Activated T-cell treated with anti-CD3 and anti-CD28 coated beads, Interleukin-2, amount 50 U/mL, for 4 hours (primary cell): ENCODE measurements at places on chromosomes 11 and 22. TPM values are rescaled to one million over a fixed set of nuclear protein-coding genes. Genes with fewer than 3 reads are reported as not detected.

GPR83 gene
- 0.05 TPM for total RNA-seq

- DNase-seq, result no peak
Measured at GRCh38 chr22:40817737-40818136, 1.4 kb downstream of the SLC25A17 start.

DNA sequence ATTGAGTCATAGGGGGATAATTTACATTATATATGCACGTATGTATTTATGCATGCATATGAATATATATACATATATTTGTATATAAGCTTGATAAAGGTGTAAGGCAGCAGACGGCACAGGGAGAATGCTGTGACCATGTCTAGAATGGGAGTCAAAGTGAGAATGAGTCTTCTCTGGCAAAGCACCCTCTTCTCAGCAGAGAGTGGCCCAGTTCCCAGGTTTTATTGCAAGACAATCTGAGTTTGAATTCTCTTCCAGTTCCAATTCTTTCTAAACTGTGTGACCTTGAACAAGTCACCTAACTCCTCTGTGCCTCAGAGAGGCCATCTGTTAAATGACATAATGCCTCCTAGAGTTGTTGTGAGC is 13.8 kb downstream of the EHF start:
- DNase-seq, result no peak

OR51B2 gene
- not detected for total RNA-seq

- DNase-seq, result no peak
Measured at GRCh38 chr11:113553235-113553634, 78.0 kb upstream of the DRD2 start.

OR8D1 gene
- total RNA-seq, result not detected

GRCh38 chr11:119782006-119782738 is 53.2 kb upstream of the NECTIN1 start:
- DNase-seq, result no peak

STK33 gene
- total RNA-seq, result 1.5 TPM

DNA sequence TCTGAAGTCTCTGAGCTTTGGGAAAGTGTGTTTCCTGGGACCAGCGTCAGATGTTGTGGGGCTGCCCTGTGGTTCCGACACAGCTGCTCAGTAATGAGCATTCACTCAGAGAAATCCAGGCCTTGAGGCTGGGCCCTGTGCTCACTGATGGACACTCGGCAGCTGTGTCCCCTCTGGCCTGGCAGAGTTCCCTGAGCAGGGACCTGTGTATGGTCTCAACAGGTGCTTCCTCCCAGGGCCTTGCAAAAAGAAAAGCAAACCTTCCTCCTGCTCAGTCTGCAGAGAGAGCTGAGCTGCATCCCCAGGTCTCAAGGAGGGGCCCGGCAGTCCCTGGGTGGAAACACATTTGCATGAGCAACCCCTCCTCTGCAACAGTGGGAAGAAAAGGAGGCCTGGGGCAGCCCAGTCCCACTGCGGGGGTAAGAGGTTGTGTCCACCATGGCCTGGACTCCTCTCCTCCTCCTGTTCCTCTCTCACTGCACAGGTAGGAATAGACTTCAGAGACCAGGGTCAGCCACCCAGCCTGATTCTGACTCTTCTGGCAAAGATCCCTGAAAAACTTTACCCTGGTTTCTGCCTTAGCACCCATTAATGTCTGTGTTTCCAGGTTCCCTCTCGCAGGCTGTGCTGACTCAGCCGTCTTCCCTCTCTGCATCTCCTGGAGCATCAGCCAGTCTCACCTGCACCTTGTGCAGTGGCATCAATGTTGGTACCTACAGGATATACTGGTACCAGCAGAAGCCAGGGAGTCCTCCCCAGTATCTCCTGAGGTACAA is 131.2 kb downstream of the VPREB1 start:
- no peak for DNase-seq

DNA sequence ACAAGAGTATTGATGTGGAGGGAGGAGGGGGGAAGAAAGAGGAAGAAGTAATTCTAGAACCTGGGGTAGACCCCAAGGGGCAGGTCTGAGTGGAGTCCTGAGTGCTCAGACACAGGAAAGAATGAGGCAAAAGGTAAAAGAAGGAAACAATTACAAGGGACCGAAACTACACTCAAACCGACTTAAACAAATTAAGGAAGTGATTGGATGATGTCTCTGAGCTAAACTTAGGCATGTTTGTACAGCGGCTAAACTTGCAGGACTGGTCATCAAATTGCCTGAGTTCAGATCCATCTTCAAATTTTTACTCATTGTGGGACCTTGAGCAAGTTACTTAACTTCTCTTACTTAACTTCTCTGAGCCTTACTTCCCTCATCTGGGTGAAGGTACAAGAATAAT is 86.3 kb upstream of the LRRC55 start:
- DNase-seq, result no peak

- DNase-seq, result no peak
Measured at GRCh38 chr11:15589070-15589626, 474.4 kb downstream of the INSC start.

ELMOD1 gene
- total RNA-seq, result not detected

MYOD1 gene
- total RNA-seq, result not detected

GRCh38 chr22:35582861-35583670 is 34.1 kb downstream of the MB start:
- DNase-seq, result peak; percentile 43

DNA sequence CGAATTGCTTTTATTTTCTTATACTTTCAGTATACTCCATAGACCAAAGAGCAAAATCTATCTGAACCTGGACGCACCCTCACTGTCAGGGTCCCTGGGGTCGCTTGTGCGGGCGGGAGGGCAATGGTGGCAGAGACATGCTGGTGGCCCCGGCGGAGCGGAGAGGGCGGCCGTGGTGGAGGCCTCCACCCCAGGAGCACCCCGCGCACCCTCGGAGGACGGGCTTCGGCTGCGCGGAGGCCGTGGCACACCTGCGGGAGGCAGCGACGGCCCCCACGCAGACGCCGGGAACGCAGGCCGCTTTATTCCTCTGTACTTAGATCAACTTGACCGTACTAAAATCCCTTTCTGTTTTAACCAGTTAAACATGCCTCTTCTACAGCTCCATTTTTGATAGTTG is 1077.4 kb downstream of the BRD1 start:
- DNase-seq, result no peak

DNA sequence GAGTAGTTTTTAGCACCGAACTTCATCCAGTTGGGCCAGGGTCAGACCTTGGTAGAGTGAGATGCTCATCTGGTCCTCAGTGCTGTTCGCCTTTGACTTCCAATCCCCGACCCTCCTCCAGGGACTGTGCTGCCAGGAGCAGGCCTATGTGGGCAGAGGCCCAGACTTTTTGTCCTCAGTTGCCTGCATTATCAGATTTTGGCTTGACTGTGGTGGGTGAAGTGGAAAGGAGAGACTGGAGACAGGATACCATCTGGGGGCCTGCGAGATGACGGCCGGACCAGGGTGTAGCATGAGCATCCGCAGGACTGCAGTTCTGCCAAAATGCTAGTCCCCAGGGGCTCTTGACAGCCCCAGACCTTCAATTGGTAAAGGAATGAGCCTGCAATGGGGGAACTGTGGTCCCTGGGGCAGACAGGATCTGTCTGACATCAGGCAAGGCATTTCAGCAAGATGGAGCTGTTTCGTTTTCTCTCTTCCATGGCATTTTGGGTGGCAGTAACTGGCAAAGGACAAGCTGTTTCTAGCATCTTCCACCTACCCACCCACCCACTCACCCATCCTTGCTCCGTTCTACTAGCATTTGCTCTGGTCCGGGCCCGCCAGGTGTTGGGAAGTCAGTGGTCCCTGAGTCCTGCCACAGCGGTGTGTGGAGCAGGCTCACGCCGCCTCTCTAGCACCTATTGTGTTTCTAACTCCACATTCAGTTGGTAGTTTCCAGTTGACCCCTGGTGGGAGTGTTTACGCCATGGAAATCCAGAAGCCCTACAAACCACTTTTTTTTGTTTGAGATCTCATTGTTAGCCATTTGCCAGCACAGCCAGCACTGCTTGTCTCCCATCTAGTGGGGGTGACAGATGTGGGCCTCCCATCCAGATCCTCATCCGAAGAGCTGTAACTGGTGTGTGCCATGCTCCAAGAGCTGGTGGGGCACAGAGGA is 53.5 kb downstream of the OTOG start:
- DNase-seq, result no peak

DNA sequence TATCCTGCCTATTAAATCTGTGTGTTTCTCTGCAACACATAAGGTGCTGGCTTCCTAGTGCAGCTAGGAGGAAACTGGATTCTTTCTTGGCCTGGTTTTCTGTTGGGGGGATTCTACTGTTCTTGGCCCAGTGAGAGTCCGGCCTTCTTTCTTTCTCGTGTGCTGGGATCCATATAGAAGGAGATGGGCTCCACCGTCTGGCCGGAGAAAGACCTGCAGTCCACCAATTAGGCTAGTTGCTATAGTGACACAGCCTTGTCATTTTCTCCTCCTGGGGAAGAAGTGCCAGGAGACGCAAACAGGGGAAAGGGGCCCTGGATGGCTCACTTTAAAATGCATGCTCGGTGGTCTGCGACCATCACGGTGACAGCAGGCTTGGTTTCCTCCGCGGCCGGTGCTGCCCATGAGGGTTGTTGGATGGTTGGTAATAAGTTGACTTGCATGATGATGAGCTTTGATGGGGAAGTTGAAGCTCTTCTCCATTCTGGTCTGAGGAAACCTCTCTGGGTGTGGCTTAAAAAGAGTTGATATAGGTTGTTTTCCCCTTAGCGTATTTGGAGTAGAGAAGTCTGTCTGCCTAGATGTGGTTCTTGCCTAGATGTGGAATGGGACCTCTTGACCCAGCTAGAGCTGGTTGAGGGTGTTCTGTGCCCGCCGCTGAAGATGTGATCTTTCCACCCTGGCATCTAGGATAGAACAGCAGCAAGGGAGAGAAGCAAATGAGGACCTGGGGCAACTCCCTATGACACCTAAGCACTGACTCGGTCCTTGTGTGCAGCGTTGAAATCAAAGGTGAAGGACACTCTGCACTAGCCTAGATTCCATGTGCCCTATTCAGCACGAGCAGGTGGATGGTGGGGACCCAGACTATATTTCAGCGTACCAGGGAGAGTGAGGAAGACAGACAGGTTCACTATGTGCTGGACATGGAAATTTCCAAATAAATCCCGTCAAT is 1335.0 kb downstream of the BRD1 start:
- DNase-seq, result no peak

DNA sequence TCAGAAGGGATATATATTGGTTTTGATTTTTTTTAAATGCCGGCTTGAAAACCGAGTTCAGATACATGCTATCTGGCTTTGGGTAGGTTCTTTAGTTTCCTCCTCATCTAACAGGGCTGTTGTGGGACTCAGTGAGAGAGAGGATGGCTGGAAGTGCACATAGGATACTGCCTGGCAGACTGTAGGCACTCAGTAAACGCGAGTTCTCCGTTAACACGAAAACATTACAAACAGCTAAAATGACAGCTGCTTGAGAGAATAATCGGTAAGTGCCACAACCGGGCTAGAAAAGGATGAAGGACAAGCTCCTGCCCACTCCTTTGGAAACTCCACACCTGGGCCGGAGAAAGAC is 369 bp downstream of the XRRA1 start:
- DNase-seq, result no peak

CHRM1 gene
- not detected for total RNA-seq

- no peak for DNase-seq
Measured at GRCh38 chr11:126115816-126116331, 53.2 kb upstream of the CDON start.

DNA sequence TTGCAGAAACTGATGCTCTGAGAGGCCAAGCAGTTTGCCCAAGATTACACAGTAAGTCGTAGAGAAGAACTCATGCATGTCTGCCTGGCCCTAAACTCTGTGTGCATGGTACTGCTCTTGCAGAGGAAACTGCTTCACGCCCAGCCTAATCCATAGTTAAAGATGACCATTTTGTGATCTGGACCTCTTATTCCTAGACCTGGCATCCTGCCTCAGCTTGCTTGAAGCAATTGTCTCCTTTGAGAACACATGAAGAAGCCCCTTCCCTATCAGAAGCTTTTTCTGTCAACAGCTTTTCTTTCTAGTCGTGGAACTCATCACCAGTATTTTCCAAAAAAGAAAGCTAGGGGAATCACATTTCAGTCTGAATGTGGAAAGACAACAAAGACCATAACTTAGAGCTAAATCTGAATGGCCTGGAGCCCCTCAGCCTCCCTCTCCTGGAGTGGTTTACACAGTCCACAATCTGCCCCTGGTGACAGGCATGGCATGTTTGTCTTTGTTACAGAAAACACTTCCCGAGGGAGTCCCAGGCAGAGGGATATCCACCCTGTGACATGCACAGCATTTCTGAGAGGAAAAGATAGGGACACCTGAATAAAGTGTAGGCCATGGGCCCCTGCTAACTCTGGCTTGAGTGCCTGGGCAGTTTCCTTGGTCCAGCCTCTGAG is 2.9 kb upstream of the FZD4 start:
- no peak for DNase-seq

XKR3 gene
- not detected for total RNA-seq

VPREB3 gene
- total RNA-seq, result not detected

DNA sequence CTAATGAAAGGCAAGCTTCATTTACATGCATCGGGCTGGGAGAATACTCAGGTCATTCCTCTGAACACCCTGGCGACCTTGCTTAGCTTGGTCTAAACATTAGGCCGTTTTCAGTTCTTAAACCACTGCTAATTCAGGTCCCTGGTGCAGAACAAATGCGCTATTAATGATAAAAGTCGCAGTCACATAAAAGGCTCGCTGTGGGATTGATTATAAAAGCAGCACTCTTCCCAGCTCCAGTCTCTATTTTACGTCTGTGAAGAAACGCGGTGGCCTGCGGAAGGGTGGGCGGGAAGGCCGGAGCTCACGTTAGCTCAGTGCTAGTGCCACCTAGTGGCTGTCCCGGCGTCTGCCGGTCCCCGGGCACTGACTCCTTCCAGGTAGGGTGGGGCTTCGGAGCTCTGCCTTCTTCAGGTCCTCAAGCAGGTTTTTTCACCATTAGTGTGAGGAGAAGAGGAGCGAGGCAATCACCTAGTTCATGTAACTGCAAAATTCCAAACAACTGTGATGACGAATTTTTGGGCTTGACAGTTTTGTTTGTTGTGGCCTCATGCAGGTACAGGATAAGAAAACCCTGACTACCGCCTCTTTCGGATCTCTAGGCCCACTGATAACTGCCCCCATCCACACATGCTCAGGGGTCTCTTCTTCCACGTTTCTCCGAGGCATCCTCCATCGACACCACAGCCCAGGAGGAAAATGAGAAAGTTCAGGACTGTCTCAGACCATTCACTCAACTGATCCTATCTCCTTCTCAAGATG is 66.5 kb upstream of the CLMP start:
- DNase-seq, result peak; percentile 55

DNA sequence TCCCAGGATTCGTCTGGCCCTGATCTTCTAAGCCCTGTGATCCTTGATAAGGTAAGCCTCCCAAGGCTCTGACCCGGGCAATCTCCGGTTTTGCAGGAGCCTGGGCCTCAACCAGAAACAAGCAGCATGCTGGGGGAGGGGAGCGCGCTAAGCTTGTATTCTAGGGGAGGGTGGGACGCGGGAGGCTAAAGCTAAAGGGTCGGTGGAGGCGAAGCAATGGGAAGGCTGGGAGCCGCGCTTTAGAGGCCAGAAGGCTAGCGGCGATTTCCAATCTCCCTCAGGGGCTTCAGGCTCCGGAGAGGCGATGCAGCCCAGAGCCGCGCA is 753 bp downstream of the PTPN5 start:
- DNase-seq, result no peak
